K562 (cell line): ENCODE measurements at places on chromosomes 3 and 15. TPM values are rescaled to one million over a fixed set of nuclear protein-coding genes. Genes with fewer than 3 reads are reported as not detected.

Gene TERC
- 21.6 and 29.3 TPM in 2 replicates for total RNA-seq

GRCh38 chr15:45456212-45457106 is 66.1 kb downstream of the SLC30A4 start:
- no peaks in the 10 kb centered on the region for H3K36me3 ChIP-seq
- no peak overlapping the region for H3K27ac ChIP-seq
- H3K4me3 ChIP-seq: no peak overlapping the region

- DNase-seq: no peak
- no peaks in the 10 kb centered on the region for H3K27me3 ChIP-seq
- no peak overlapping the region for H3K27ac ChIP-seq
- H3K36me3 ChIP-seq: no peaks in the 10 kb centered on the region
- no peaks in the 10 kb centered on the region for H3K4me1 ChIP-seq
- no peak overlapping the region for H3K4me3 ChIP-seq
Observed at GRCh38 chr3:106957029-106957428, 420.2 kb upstream of the CCDC54 start.

- H3K36me3 ChIP-seq: peaks cover 86% of the 10 kb centered on the region
- H3K27me3 ChIP-seq: no peaks in the 10 kb centered on the region
- H3K4me3 ChIP-seq: peak overlapping the region; percentile 98
- peaks cover 68% of the 10 kb centered on the region for H3K4me1 ChIP-seq
- peak overlapping the region; percentile 98 for H3K27ac ChIP-seq
Observed at GRCh38 chr3:128483657-128484403, 9.2 kb downstream of the GATA2 start.

Gene FSTL1
- 0.58 and 0.83 TPM in 2 replicates for total RNA-seq

- peak overlapping the region; percentile 23; the same call in 1 of the 3 replicates for H3K27ac ChIP-seq
- no peak for DNase-seq
- H3K4me3 ChIP-seq: no peak overlapping the region
- no peaks in the 10 kb centered on the region for H3K27me3 ChIP-seq
- no peaks in the 10 kb centered on the region for H3K36me3 ChIP-seq
- peaks cover 34% of the 10 kb centered on the region for H3K4me1 ChIP-seq
Observed at GRCh38 chr3:124639406-124640237, 90.6 kb upstream of the UMPS start.

Gene LINGO1
- 14.3 and 14.8 TPM in 2 replicates for total RNA-seq

DNA sequence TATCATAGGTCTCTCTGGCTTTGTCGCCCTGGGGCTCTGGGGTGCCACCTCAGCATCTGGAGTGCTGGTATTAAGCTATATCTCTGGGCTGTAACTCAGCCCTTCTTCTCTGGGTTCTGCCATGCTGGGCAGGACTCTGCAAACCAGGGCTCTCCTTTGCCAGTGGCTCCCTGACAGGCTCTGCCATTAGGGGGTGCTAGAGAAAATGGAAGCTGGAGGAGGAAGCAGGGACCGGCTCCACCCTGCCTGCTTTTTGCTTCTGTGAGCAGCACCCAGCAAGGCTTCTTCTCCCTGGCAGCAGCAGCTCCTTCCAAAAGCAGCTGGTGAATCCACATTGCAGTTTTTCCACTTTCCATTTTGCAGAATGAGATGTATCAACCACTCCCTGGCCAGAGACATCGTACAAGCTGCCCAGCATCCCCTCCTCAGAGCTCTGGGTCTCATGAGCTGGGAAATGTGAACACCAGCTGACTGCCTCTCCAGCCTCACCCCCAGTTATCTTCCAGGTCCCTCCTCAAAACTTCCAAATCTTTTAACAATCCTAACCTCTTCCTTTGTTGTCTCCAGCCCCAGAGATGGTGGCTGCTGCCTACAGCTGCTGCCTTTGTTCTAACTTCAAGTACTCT is 165.0 kb downstream of the ABHD5 start:
- no peak overlapping the region for H3K4me3 ChIP-seq
- DNase-seq: no peak
- H3K4me1 ChIP-seq: no peaks in the 10 kb centered on the region
- H3K27ac ChIP-seq: no peak overlapping the region
- no peaks in the 10 kb centered on the region for H3K36me3 ChIP-seq

GRCh38 chr15:39151545-39151944 is 429.3 kb upstream of the THBS1 start:
- 0 out of 3 replicates have a peak, but pooled peaks cover 3% of the 10 kb centered on the region for H3K27me3 ChIP-seq
- H3K27ac ChIP-seq: no peak overlapping the region
- H3K4me3 ChIP-seq: no peak overlapping the region
- DNase-seq: no peak
- no peaks in the 10 kb centered on the region for H3K36me3 ChIP-seq
- H3K4me1 ChIP-seq: no peaks in the 10 kb centered on the region

GRCh38 chr3:56003129-56003528 is 465.1 kb downstream of the ERC2 start:
- H3K27ac ChIP-seq: no peak overlapping the region
- no peaks in the 10 kb centered on the region for H3K4me1 ChIP-seq
- H3K27me3 ChIP-seq: no peaks in the 10 kb centered on the region
- H3K4me3 ChIP-seq: no peak overlapping the region
- H3K36me3 ChIP-seq: no peaks in the 10 kb centered on the region

GRCh38 chr3:12750223-12750622 is 8.8 kb downstream of the TMEM40 start:
- no peak overlapping the region for H3K4me3 ChIP-seq
- DNase-seq: peak; percentile 59
- peaks cover 9% of the 10 kb centered on the region for H3K27me3 ChIP-seq

- no peaks in the 10 kb centered on the region; the same call in 2 of the 3 replicates for H3K36me3 ChIP-seq
- H3K4me1 ChIP-seq: no peaks in the 10 kb centered on the region
- no peaks in the 10 kb centered on the region for H3K27me3 ChIP-seq
Observed at GRCh38 chr15:77107068-77107467, 36.2 kb upstream of the TSPAN3 start.

Gene SLC22A13
- total RNA-seq: 0.29 and 0.49 TPM in 2 replicates

DNA sequence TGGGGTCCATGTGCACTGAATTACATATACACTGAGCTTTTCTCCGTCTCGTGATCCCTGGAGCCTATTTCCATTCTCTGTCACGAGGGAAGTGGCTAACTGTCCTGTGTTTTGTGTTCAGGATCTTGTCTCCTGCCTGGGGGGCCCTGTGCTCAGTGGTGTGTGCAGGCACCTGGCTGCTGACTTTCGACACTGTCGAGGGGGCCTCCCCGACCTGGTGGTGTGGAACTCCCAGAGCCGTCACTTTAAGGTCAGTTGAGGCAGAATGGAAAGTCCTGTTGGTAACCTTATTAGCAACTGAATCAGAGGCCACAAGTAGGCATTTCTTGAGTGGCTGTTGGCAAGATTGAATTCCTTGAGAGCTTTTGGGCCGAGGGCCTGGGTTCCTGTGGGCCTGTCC is 26.7 kb downstream of the FAN1 start:
- no peaks in the 10 kb centered on the region for H3K4me1 ChIP-seq
- no peak for DNase-seq
- no peak overlapping the region for H3K27ac ChIP-seq
- no peak overlapping the region for H3K4me3 ChIP-seq
- H3K36me3 ChIP-seq: peaks cover 48% of the 10 kb centered on the region

- no peak for DNase-seq
- H3K27me3 ChIP-seq: no peaks in the 10 kb centered on the region; the same call in 1 of the 2 replicates
- no peaks in the 10 kb centered on the region for H3K4me1 ChIP-seq
- H3K27ac ChIP-seq: no peak within 1 kb of the TSS
- no peak within 1 kb of the TSS for H3K4me3 ChIP-seq
Observed at GRCh38 chr3:108296239-108296638, at the start of gene HHLA2. Gene HHLA2 (plus strand): TSS chr3:108296548. CDS start chr3:108351814, 55,266 bp downstream.

Gene KLHL6
- total RNA-seq: 1.4 and 2.1 TPM in 2 replicates

Gene KBTBD12
- total RNA-seq: not detected in 2 replicates

Gene TTC21A
- 1.4 and 1.7 TPM in 2 replicates for total RNA-seq

DNA sequence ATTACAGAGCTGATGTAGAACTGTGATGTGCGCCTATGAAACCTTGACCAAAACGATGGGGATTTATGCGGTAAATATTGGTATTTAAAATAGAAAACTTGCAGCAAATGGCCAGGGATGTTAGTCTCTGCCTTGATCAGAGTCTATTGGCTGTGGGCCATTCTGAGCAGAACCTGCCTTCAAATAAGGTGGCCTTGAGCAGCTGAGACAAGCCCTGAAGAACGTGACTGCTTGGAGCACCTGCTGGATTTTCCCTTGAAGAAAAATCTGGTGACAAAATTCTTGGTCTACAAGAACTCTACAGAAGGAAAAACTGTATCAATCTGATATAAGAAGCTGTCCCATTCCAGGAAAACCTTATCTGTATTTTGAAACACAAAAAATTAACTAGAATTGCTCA is 820.1 kb upstream of the EPHA6 start:
- DNase-seq: no peak
- H3K4me3 ChIP-seq: no peak overlapping the region
- no peaks in the 10 kb centered on the region for H3K4me1 ChIP-seq
- no peaks in the 10 kb centered on the region for H3K27me3 ChIP-seq

GRCh38 chr3:130688697-130689470 is 57.7 kb downstream of the PIK3R4 start:
- H3K4me3 ChIP-seq: no peak overlapping the region
- no peak overlapping the region for H3K27ac ChIP-seq
- H3K36me3 ChIP-seq: peaks cover 45% of the 10 kb centered on the region
- DNase-seq: no peak
- H3K4me1 ChIP-seq: no peaks in the 10 kb centered on the region
- no peaks in the 10 kb centered on the region for H3K27me3 ChIP-seq

Gene CCK
- total RNA-seq: not detected in 2 replicates

Gene CCRL2
- total RNA-seq: 3.3 and 3.5 TPM in 2 replicates

Gene TRH
- total RNA-seq: not detected in 2 replicates

DNA sequence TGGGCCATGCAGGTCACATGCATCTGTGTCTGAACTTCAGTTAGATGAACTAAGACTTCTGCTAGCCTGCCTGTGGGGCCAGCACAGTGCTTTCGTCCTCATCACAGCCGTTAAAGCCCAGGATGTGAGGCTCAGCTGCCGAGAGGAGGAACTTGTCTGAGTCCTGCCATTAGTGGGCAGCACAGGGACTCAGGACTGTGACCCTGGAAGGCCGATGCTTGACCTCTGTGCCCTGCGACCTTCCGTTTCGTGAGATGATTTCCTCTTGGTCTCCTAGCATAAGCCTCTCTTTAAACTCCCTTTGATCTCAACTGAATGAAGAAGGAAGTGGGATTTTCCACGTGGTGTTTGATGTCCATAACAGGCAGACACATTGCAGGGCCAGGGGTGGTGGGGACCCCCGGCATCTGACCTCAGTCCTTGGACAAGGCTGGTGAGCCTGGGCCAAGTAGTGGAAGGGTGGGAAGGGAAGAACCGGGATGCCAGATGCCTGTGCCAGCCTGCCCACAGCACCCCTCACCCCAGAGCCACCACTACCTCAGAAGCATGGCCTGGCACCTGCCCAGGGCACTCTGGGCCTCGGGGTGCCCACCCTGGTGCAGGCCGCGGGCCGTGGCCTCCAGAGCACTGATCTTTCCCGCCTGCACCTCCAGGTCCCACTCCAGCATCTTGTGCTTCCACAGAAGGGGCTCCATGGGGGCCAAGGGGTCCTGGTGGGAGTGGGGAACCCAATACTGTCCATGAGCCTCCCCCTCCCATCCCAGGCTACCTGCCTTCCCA is 21.6 kb downstream of the PLA2G4B start:
- no peaks in the 10 kb centered on the region for H3K36me3 ChIP-seq
- peaks cover 46% of the 10 kb centered on the region for H3K4me1 ChIP-seq
- peak; percentile 42 for DNase-seq
- H3K27ac ChIP-seq: no peak overlapping the region
- H3K27me3 ChIP-seq: peaks cover 55% of the 10 kb centered on the region

GRCh38 chr3:38210141-38210757 is 44.9 kb downstream of the OXSR1 start:
- H3K27ac ChIP-seq: no peak overlapping the region
- no peak overlapping the region for H3K4me3 ChIP-seq
- H3K27me3 ChIP-seq: no peaks in the 10 kb centered on the region
- no peaks in the 10 kb centered on the region for H3K4me1 ChIP-seq

GRCh38 chr3:194326968-194327217 is 24.2 kb downstream of the CPN2 start:
- no peaks in the 10 kb centered on the region for H3K36me3 ChIP-seq
- no peaks in the 10 kb centered on the region; the same call in 2 of the 3 replicates for H3K27me3 ChIP-seq
- peaks cover 54% of the 10 kb centered on the region for H3K4me1 ChIP-seq
